Right ventricle myocardium superior (tissue), 1 donor: ENCODE measurements at places on chromosomes 11 and 22. TPM values are rescaled to one million over a fixed set of nuclear protein-coding genes. Genes with fewer than 3 reads are reported as not detected.

HPX gene
- 0.35 TPM for total RNA-seq

FGF3 gene
- not detected for total RNA-seq

OR52N4 gene
- not detected for total RNA-seq

GRAP2 gene
- 1.6 TPM for total RNA-seq

VPREB1 gene
- total RNA-seq: not detected

ENTHD1 gene
- total RNA-seq: not detected
